ENCODE measurements at places on chromosomes 16 and 17.
A peak's percentile ranks its signal among the peaks of the same experiment; 100 is the strongest.

GRCh38 chr16:18969050-18969854, 14.5 kb upstream of the TMC7 start:
- DNase-seq: peak; percentile 74

GRCh38 chr17:56468840-56469239, 124.7 kb upstream of the NOG start:
- DNase-seq: no peak

DNA sequence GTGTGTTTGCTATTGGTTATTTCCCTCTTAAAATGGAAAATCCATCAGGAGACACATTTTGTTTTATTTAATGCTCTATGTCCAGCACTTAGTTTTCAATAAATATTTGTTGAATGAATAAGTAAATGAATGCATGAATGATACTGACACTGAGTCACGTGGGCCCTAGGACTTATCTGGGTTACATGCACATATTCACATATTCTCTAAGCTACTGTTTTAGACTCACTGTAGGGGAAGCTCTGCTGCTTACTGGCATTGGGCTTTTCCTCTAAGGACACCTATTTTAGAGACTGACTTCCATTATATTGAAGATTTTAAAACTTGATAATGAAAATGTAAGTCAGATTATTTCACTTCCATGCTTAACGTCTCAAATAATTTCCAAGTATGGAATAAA, 327.2 kb downstream of the UTP18 start:
- no peak for DNase-seq

GRCh38 chr17:13005530-13005929, 12.3 kb downstream of the ELAC2 start:
- no peak for DNase-seq

DNA sequence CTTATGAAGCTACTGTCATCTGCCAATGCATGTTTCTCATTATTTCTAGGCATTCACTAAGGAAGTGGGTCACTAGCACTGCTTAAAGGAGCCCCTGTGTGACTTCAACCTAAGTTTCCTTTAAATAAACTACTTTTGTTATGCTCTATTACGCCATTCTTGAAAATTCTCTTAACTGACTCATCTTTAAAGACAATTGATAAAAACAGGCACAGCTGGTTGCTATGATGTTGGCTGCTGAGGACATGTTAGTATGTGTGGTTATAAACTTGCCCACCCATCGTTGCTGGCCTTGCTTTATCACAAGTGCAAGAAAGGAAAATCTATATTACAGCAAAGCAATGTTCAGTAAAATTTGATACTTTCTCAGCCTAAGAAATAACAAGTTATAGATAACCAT, 75.8 kb upstream of the CNTNAP4 start:
- no peak for DNase-seq

DNA sequence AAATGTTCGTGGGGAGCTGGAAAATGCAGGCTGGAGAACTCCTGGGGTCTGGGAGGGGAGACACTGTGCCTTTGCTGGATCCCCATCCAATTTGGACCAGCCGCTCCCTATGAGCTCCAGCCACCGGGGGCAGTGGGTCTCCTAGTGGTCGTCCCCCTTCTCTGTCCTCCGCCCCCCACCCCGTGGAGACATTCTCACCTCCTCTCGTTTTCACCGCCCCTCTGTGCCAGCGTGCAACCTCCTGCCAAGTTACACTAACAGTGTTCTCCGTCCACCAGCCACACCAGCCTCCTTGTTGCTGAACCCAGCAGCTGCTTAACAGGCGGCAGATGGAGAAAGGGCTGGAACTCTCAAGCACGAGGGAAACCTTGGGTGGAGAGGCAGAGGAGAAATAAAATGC, 67.4 kb upstream of the SOX9 start:
- no peak for DNase-seq

- DNase-seq: no peak
Observed at GRCh38 chr17:62650587-62650986, 23.1 kb downstream of the MRC2 start.

DNA sequence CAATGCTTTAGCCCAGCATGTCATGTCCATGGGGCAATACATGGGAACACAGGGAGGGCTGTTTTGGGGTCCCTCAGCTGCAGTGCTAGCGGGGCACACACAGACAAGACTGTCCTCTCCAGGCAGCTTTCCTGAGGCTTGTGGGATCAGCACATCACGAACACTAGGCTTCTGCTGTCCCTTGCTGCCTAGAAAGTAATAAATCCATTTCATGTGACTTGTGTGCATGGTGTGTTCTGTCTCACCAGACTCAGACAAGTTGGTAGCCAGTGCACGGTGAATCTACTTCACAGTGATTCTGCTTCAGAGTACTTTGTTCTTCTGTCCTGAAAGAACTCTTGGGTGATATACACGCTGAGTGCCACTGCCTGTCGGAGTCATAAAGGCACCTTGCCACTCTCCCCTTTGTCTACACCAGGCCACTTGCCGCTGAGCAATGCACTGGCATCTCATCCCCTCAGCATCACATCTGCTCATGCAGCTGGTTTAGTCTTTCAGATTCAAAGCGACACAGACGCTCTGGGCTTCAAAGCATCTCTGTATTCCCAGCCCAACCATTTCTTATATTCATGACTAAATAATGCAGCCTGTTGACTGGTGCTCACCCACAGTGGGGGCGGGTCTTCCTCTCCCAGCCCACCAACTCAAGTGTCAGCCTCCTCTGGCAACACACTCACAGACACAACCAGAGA, 95.2 kb upstream of the COX10 start:
- no peak for DNase-seq

- no peak for DNase-seq
Observed at GRCh38 chr17:45734598-45734997, 49.5 kb upstream of the CRHR1 start.

GRCh38 chr16:89300311-89300975, 82.9 kb downstream of the ZNF778 start:
- no peak for DNase-seq

DNA sequence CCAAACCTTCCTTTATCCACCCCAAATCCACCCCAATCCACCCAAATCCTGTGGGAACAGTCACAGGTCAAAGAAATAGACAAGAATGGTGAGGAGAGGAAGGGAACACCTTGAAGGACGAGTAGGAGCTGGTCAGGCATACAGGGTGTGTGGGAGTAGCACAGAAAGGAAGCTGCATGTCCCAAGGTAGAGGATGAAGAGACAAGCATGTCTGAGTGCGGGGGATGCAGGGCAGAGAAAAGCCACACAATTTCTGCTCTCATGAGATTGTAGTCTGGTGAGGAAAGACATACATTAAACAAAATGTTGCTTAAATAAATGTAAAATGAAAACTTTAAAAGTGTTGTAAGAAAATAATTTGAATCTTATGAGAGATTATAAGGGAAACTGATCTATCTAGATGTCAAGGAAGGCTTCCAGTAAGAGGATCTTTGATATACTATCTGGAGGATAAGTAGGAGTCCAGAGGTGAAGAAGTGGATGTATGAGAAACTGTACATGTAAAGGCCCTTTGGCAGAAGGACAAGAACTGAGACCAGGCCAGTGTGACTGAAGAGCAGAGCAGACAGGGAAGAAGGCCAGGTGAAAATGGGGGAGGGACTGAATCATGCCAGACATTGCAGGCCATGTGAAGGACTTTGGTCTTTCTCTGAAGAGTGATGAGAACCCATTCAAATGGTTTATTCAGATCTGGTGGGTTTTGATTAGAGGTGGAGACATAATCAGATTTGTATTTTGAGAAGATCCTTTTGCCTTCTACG, 18.6 kb downstream of the TMEM98 start:
- DNase-seq: no peak

DNA sequence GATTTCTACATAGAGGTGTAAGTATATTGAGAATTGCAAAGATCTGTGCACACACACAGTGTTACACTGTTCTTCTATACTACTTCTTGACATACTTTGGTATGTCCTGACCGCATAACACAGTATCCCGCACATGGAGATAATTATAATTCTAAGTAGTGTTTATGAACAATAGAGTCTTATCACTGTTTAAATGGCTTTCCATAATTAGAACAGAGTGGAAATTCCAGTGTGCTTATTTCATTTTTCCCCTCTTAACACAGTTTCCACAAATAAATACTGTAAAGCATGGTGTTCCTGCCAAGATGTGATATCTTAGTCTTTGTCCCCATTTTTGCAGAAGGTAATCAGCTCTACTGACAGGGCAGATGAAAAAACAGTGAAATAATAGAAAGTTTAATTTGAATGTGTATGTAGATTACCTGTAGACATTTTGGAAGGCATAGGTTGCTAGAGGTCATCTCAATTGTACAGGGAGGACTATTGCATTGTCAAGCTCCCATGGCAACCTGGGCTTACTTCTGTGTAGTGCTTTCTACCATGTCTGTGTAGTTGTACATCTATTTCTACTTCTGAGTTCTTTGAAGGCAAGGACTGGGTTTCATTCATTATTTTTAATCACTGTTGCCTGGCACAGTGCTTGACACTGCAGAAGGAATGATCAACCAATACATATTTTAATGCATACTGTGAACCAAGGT, 10.1 kb upstream of the KRT28 start:
- no peak for DNase-seq

DNA sequence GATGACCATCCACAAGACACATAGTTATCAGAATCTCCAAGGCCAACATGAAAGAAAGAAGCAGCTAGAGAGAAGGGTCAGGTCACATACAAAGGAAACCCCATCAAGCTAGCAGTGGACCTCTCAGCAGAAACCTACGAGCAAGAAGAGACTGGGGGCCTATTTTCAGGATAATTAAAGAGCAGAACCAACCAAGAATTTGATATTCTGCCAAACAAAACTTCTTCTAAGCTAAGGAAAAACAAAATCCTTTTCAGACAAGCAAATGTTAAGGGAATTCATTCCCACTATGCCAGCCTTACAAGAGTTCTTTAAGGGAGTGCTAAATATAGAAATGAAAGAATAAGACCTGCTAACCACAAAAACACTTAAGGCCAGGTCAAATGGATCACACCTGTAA, 47.8 kb downstream of the ITFG1 start:
- no peak for DNase-seq

DNA sequence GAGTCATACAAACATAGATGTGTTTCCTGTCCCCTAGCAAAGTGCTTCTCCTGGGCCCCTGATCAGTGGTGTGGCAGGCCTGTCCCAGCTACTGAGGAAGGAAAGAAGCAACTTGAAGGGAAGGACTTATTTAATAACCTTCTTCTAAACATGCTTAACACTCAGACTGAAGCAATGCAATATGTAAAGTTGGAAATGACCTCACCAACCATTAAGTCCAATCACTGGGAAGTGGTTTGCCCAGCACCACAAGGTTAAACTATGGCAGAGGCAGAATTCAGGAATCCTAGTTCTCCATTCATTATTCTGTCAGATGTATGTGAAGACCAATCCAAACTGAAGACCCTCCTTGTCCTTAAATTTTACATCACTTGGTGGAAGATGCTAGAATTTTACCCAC, 39.1 kb downstream of the CENPV start:
- DNase-seq: no peak

DNA sequence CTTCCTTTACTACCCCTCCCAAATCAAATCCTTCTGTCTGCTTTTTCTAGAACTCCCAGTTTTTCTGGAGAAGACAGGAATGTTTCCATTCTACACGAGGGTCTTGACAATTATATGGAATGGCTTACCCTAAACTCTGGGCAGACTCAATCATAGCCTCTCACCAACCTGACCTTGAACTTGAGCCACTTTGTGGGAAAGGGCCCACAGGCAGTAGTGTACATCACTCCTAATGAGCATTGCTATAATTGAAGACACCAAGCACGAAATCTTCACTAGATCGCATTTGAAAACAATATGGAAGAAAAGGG, 1.6 kb upstream of the HOXB13 start:
- no peak for DNase-seq

DNA sequence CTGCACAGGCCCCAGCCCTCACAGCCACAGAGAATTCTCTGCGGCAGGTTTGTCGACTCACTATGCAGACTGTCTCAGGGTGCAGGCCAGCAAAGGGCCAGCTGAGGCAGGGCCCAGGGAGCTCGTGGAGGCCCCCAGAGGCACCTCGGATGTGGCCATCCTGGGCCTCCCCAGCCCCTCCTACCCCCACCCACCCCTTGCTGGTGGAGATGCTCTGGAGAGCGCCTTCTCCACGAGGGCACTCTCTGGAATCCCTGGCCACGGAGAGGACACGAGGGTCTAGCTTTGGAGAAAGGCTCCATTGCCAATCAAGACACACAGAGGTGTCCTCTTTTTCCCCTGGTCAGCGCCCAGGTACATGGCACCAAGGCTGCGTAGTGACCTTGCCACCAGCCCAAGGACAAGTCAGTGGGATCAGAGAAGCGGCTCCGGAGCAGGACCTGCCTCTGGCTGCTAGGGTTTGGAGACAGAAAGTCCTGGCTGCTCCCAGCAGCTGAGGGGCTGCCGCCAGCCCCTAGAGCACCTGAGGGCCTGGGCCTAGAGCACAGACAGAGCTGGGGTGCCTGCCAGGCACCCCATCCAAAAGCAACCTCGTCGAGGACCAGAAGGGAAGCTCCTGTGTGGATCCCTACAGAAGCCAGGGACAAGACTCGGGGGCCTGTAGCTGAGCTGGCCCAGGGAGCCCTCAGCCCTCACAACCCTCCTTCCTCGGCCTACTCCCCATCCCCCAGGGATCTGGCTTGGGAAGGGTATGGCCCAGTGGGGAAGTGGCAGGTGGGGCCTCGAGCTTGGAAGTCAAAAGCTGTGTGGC, 18.7 kb downstream of the ARL2BP start:
- DNase-seq: no peak

GRCh38 chr16:31347445-31347844, 7.5 kb upstream of the ITGAX start:
- no peak for DNase-seq

DNA sequence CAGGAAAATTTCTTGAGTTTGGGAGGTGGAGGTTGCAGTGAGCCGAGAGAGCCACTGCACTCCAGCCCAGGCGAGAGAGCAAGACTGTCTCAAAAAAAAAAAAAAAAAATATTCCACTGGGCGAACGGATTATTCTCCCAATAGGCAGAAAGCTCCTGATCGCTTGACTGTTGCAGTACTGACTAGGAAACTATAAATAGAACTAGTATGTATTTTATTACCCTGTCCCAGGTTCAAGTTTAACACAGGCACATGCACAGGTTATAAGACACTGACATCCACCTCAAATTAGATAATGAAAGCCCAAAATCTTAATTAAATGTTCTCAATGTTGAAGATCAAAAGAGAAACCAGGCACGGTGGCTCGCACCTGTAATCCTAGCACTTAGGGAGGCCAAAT, 11.5 kb downstream of the PARN start:
- no peak for DNase-seq

GRCh38 chr17:48011405-48012150, 26.0 kb downstream of the COPZ2 start:
- DNase-seq: peak; percentile 25

DNA sequence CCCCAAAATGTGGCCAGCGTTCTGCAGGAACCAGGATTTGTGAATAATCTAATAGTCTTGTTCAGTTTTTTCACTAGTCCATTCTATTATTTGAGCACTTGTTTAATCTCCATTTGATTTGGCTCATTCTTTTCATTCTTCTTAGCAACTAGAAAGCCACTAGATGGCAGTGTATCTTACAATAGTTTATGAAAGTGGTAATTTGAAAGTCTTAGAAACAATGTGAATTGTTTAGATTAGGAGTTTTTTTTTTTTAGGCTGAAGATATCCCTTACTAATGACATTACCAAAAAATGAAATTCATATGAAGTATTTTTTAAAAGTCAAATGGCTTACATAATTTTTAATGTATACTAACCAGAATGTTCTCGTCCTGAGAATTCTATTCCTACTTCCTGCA, 6.7 kb downstream of the ERI2 start:
- DNase-seq: no peak

GRCh38 chr16:56874800-56875199, 9.8 kb downstream of the SLC12A3 start:
- no peak for DNase-seq

GRCh38 chr17:49730078-49730784, 22.5 kb upstream of the SLC35B1 start:
- no peak for DNase-seq

- no peak for DNase-seq
Observed at GRCh38 chr16:66462912-66463311, 35.8 kb downstream of the BEAN1 start.
